ENCODE measurements at places on chromosomes 1 and 21. TPM values are rescaled to one million over a fixed set of nuclear protein-coding genes. Genes with fewer than 3 reads are reported as not detected.

Gene BMP8A
- total RNA-seq: not detected

Gene RAP1GAP
- total RNA-seq: 0.22 TPM

DNA sequence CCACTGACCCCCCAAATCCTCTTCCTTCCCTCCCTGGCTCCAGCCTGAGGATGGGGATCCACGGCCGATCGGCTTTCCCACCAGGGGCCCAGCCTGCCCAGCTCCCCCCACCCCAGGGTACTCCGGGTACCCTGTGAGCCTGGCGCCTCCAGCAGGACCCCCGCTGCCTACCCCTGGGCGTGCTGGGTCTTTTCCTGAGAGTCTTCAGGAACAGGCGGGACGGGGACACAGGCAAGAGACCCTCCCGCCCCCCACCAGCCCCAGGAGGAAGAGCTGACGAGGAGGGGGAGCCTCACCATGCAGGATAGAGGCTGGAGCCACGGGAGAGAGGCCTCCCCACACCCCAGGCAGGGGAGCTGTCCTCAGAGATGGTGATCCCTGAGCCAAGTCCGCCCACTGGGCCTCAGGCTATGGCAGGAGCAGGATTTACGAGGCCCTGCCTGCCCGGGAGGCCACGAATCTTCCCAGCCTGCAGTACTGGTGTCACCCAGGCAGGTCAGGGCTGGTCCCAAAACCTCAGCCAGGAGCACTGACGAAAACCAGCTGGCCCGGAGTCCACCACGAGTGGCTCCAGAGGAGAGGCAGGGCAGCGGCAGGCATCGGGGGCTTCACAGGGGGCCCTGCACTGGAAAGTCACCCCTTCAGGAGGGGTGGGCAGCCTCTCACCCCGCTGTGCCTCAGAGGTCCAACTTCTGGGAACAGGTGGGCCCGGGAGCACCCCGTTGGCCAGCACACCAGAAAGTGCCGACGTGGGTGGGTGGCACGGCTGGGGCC, 58.0 kb downstream of the MEGF6 start:
- peak; percentile 91 for DNase-seq

DNA sequence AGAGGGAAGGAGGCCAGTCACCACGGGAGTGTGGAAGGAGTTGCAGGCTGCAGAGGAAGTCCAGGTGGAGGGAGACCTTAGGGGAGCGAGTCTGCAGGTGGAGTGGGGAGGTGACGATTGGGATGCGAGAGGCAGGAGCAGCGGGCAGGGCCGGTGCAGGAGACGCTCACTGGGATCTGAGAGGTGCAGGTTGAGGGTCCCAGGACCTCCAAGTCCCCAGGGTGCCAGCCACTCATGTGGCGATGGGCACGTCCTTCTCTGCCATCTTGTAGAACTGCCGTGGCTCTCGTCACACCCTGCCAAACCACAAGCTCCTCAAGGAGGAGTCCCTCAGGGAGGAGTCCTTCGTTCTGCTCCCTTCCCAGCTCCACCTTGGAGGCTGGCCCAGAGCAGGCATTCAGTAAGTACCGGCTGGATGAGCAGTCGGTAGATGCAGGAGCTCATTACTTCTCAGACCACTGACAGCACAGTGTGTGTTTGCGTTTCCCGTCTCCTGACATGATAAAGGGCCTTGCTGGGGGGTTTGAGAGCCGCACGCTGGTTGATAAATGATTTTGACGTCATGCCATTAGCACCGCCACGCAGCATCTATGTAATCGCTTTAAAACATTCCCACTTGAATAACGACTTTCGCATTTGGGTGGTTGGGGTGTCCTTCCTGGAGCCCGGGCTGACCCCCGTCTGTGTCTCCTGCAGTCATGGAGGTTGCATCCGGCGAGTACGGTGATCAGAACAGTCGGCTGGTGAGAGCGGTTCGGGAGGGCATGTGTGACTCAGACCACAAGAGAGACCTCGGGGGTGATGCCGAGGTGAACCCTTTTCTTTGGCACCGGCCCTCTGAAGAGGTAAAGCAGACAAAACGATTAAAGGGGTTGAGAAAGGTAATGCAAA, 27.8 kb downstream of the TFF3 start:
- no peak for DNase-seq

Data from MG63 (cell line).